ENCODE measurements at places on chromosomes 16 and 17. TPM values are rescaled to one million over a fixed set of nuclear protein-coding genes. Genes with fewer than 3 reads are reported as not detected.

DHRS7C gene
- total RNA-seq, result not detected

TNFRSF13B gene
- total RNA-seq, result 2.5 TPM

KRT40 gene
- total RNA-seq, result not detected

GINS2 gene
- total RNA-seq, result 0.61 TPM

TBX6 gene
- total RNA-seq, result 1.7 TPM

GRCh38 chr17:67015001-67015400, 29.4 kb upstream of the CACNG1 start:
- DNase-seq, result no peak
- no peaks in the 10 kb centered on the region for H3K36me3 ChIP-seq
- no peak overlapping the region for H3K4me3 ChIP-seq
- H3K27ac ChIP-seq, result no peak overlapping the region
- no peaks in the 10 kb centered on the region for H3K27me3 ChIP-seq

DNA sequence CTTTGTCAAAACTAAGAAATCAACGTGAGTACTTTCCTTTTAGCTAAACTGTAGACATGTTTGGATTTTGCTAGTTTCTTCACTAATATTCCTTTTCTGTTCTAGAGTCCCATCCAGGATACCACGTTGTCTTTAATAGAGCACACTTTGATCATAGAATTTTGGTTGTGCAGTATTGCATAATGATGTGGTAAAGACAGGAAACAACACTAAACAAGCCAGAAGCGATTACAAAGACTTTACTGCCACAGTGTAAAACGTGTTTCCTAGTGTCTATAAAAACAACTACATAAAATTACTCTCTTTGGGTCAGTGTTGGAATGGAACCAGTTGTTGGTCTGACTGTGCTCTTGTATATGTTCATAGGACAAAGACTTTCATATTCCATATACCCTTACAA, 19.3 kb downstream of the SHISA9 start:
- no peaks in the 10 kb centered on the region for H3K4me1 ChIP-seq
- no peaks in the 10 kb centered on the region for H3K36me3 ChIP-seq

GRCh38 chr16:83843657-83844056, 35.9 kb downstream of the HSBP1 start:
- peaks cover 6% of the 10 kb centered on the region for H3K4me1 ChIP-seq
- no peaks in the 10 kb centered on the region for H3K36me3 ChIP-seq
- no peaks in the 10 kb centered on the region for H3K27me3 ChIP-seq
- no peak overlapping the region for H3K4me3 ChIP-seq

GRCh38 chr16:11084876-11085485, 140.6 kb downstream of the CLEC16A start:
- peak overlapping the region; percentile 45 for H3K27ac ChIP-seq
- no peak overlapping the region for H3K4me3 ChIP-seq
- H3K4me1 ChIP-seq, result peaks cover 13% of the 10 kb centered on the region

DNA sequence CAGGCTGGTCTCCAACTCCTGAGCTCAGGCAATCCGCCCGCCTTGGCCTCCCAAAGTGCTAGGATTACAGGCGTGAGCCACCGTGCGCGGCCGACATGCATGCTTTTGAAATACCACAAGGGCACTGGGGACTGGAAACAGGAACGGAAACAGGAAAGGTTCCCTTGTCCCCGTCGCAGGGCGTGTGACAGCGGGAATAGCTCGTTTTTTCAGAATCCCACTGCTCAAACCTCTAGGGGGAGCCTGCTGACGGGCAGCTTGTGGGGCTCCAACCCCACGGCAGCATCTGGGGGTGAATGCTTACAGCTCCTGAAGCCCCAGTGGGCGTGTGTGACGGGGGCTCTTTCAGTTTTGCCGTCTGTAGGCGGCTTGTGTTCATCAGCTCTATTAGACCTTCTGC, 18.8 kb upstream of the ASGR2 start:
- peaks cover 4% of the 10 kb centered on the region for H3K4me1 ChIP-seq
- no peak overlapping the region for H3K4me3 ChIP-seq
- no peak overlapping the region for H3K27ac ChIP-seq
- DNase-seq, result peak; percentile 53
- no peaks in the 10 kb centered on the region for H3K27me3 ChIP-seq

Data from upper lobe of left lung (tissue), 6 donors.